ENCODE measurements at places on chromosomes 2 and 18.

- DNase-seq = no peak
Observed at GRCh38 chr2:45826884-45827635, 175.6 kb downstream of the PRKCE start.

DNA sequence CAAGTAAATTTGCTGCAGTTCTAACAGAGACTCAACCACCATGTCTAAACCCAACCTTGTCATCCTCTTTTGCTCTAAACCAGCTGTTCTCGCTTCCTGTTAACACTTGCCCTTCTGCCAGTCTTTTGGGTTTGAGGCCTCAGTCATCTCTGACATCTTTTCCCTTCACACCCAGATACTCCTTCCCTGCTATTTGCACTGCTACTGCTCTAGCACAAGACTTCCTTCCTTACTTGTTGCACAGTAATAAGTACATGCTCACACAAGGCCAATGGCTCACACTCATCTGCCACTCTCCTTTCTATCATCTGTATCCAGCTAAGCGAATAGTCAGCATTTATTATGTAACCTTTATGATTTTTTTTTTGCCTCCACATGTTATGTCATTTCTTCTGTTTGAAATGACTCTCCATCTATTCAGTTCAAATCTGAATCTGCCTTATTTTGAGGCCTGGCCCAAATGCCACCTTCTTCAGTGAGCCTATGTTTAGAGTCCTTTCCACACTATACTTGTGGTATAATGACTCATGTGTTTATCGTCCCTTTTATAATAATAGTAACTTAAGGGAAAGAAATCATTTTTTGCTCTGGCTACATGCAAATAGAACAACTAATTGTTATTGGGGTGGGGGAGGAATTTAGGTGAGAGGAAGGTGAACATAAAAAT lies 22.5 kb upstream of the CDKL4 start:
- no peak for DNase-seq

DNA sequence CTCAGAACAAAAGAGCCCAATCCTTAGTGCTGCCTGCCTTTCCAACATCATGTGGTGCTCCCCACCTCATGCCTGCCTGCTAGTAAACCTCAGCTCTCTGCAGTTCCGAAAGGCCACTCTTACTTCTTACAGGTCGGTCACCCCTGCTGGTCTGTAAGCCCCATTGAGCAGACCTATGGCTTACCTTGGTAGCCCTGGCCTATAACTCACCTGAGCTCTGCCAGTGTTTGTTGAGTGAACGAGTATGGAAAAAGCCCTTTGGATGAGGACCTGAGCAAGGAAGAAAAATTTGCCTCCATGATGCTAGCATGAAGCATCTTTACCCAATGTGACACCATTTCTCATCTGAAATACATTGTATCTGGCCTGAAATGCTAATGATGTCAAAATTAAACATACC lies 83.3 kb downstream of the LIPG start:
- no peak for DNase-seq

GRCh38 chr2:10601866-10602566 lies 87.8 kb downstream of the NOL10 start:
- DNase-seq = no peak

- no peak for DNase-seq
Observed at GRCh38 chr2:160513120-160513519, 19.5 kb upstream of the RBMS1 start.

GRCh38 chr18:71505526-71505925 lies 1038.6 kb downstream of the CBLN2 start:
- no peak for DNase-seq

DNA sequence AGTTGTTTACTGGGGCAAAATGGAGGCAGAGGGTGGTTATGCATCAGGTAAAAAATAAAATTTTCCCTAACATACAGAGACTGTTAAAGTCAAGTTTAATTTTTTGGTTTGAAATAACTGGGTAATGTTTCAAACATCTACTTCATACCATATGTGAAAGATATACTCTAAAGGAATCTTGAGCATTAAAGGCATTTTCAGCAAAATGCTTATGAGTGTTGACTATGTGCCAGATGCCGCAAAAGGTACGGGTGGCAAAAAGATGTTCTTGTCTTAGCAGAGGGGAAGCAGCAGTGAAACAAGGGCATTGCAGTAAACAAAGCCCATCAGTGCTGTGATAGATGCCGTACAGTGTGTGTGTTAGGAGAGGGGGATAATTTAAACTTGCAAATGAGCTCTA lies 263.1 kb upstream of the ID2 start:
- no peak for DNase-seq

Data from NCI-H2081 (cell line).